ENCODE measurements at places on chromosomes 16 and 17. TPM values are rescaled to one million over a fixed set of nuclear protein-coding genes. Genes with fewer than 3 reads are reported as not detected.

The ARL5C gene
- not detected for total RNA-seq

The PYY gene
- not detected for total RNA-seq

The KRT25 gene
- total RNA-seq = not detected

The GSDMA gene
- 0.29 TPM for total RNA-seq

The ST6GALNAC1 gene
- total RNA-seq = 14.1 TPM

The CA5A gene
- not detected for total RNA-seq

The TMEM235 gene
- total RNA-seq = not detected

The STH gene
- total RNA-seq = not detected

The KRTAP4-3 gene
- not detected for total RNA-seq

The SOCS1 gene
- 15.3 TPM for total RNA-seq

The TPSD1 gene
- total RNA-seq = 9.4 TPM

The TBC1D3E gene
- not detected for total RNA-seq

The ITGAX gene
- 184 TPM for total RNA-seq

The CFDP1 gene
- total RNA-seq = 49.0 TPM

The SLC5A11 gene
- total RNA-seq = not detected

The PDILT gene
- not detected for total RNA-seq

The SOX15 gene
- total RNA-seq = 0.67 TPM

The CFAP97D1 gene
- not detected for total RNA-seq

The EMP2 gene
- 726 TPM for total RNA-seq

The HOXB1 gene
- not detected for total RNA-seq

The KRTAP2-1 gene
- total RNA-seq = not detected

The QPRT gene
- total RNA-seq = 15.0 TPM

The BAHCC1 gene
- 23.3 TPM for total RNA-seq

The NPIPB13 gene
- total RNA-seq = 19.9 TPM

The OSGIN1 gene
- total RNA-seq = 19.0 TPM

The RNF112 gene
- total RNA-seq = 1.6 TPM

The SLC16A13 gene
- 10.1 TPM for total RNA-seq

The ECI1 gene
- 46.2 TPM for total RNA-seq

The MT1E gene
- 154 TPM for total RNA-seq

The TSPAN10 gene
- total RNA-seq = 1.1 TPM

The SAMD14 gene
- 21.5 TPM for total RNA-seq

The TEX2 gene
- total RNA-seq = 50.6 TPM

The DBF4B gene
- 4.5 TPM for total RNA-seq

The KIF19 gene
- 0.23 TPM for total RNA-seq
